EH (cell line): ENCODE measurements at places on chromosomes 5 and 9.

GRCh38 chr5:16690243-16690852, 73.6 kb upstream of the RETREG1 start:
- peak; percentile 64 for DNase-seq

GRCh38 chr5:79459626-79460025, 54.3 kb downstream of the HOMER1 start:
- DNase-seq, result no peak

DNA sequence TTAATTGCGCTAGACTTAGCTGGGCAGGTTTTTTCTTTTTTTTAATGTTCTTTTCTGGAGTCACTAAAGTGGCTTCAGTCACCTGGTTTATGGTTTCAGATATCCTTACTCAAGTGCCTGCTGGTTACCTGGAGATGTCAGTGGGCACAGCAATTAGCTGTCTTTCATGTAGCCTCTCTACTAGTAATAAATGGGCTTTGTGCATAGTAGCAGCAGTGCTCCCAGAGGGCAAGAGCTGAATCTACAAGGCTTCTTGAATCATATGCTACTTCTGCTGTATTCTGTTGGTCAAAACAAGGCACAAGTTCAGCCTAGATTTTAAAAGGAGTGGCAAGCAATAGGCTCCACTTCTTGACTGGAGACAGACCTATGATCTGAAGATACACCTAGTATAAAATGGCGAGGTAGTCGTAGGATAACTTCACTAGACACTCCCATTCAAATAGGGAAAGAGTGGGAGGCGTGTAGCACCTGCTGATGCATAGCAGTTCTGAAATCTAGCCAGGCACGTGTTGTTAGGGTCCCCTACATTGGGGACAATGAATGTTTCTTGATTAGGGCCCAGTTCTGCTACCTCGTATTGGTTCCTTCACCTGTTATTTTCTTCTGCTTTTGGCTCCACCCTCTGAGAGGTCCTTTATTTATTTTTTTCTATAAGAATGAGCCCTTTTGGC, 7.0 kb downstream of the SCAMP1 start:
- DNase-seq, result no peak

- peak; percentile 70 for DNase-seq
These were observed 212.9 kb downstream of the MAPKAP1 start for GRCh38 chr9:125493881-125494652.

DNA sequence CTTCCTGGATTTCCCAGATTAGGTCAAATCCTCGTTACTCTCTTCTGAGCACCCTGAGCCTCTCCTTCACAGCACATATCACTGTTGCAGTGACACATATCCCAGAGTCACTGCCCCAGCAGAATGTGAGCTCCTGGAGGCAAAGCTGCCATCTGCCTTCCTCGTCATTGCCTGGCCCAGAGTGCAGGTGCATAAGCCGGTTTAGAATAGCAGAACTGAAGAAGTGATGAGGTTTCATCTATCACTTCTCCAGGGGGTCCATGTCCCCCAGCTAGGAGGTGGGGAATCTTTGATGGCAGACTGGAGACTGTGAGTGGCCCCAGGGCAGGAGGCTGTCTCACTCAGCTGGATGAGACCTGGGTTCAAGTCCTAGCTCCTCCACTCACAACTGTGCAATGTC, 25.8 kb downstream of the NIPAL4 start:
- DNase-seq, result no peak

DNA sequence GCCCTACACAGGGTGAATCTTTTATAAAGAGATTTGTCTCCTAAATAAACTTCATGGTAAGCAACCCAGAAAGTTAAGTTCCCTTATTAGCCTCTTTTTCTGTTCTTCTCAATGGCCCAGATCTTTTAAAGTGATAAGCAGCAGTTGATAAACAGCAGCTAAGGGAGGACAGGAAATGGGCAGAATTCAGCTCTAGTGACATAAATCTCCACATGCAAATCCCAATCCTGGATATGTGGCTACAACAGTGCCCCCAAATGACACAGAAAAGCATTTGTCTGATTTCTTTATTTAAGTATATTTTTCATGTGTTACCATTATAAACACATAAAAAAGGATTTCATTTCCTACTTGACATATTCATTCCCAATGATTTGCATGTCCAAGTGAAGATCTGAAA, 199.0 kb downstream of the DTWD2 start:
- peak; percentile 24 for DNase-seq

- DNase-seq, result no peak
These were observed 1.2 kb upstream of the NSD1 start for GRCh38 chr5:177132136-177133095.

DNA sequence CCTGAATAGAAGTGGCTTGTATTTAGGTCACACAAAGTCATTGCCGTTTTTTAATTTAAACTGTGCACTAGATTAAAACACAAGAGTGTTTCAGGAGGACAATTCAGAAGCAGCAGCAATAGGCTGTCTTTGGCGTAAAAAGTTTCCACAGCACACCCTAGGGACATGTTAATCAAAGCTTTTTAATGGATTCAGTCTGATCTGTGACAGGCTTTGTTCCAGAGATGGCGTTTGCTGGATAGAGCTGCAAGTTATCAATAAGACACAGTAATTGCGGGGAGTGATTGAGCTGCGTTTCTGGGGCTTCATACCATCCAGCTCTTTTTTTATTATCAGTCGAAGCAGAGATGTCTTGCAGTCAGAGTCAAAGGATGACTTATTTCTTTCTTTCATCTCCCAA, 300.3 kb downstream of the ZNF608 start:
- DNase-seq, result no peak

DNA sequence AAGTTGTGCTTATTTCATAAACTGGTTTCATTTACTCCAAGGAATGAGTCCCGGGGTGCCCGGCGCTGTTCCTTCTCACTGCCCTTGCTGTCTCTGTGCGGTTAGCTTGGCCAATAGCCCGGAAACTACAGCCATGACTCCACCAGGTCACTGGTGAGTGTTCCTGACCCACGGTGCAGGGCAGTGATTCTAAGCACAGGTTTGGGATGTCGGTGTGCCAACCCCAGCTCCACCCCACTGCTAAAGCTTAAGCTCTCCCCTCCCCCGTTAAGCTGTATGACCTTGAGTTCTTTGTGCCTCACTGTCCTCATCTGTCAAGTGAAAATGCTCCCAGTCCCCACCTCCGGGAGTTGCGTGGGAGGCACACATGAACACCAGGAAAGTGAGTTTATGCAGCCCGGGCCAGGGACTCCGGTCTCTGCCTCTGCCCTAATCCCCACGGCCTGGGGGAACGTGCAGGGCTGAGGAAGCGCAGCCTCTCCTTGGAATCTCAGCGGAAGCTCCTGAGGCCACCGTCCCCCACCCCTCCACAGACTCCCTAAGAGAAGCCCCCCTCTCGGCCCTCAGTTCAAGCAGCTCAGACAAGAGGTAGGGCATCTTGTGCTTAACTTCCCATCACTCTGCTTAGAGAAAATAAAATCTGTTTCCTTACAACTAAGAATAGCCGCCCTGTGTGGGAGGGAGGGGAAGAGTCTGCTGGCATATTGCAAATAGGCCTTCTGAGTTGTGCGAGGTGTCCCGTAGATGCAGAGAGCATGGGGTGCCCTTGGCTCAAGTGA, 92.0 kb upstream of the RAI14 start:
- no peak for DNase-seq

DNA sequence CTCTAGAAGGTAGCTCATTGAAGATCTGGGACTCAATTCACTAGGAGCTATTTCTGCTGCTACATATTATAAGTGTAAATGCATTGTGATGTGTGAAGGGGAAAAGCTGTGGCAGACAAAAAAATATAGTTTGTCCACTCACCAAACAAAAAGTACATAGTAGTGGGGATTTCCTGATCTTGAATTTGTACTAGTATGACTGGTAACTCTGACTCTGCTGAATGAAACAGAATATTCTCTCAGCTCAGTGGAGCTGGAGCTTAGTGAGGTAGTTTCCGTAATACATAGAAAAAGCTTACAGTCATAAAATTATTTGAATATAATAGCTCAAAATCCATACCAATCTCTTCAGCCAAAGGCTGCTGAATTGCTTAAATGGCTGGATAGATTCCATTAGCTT, 455.6 kb upstream of the CD180 start:
- no peak for DNase-seq

GRCh38 chr5:147406636-147407035, 103.2 kb downstream of the DPYSL3 start:
- peak; percentile 79 for DNase-seq

DNA sequence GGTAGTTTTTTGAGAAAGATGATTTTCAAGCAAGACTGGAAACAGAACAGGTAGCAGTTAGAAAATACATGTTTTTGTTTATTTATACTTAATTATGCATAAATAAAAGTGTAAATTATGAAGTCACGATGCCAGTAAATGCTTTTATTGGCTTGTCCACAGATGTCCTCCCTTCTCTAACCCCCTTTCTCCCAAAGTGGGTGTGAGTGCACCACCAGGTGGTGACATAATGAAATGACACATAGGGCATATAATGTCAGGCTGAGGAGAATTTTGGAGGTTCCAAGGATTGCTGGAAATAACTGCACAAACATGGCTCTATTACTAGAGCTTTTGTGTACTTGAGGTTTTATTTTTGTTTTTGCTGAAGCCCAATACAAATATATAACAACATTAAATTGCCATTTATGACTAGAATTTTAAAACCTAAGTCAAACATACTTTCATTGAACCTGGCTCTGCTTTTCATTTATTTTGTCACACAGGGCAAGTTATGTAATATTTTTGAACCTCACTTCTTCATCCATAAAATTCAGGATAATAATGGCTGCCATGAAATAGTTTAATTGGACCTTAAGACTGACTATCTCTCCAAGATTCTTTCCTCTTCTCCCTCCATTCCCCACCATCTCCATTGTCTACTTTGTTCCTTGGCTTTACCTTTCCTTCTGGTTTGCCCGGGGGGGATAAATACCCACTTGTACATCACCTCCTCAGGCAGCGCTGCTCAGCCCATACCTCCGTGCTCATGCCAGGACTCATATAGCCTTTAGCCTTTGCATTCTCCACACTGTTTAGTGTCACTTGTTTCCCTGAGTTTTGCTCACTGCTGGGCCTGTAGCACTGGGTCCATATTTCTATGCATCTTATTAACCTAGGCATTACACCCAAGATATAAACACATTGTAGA, 168.8 kb downstream of the PDE4D start:
- peak; percentile 56 for DNase-seq

GRCh38 chr9:26597542-26598149, 295.0 kb downstream of the CAAP1 start:
- DNase-seq, result no peak

GRCh38 chr9:120071760-120072159, 508.2 kb downstream of the CDK5RAP2 start:
- no peak for DNase-seq

DNA sequence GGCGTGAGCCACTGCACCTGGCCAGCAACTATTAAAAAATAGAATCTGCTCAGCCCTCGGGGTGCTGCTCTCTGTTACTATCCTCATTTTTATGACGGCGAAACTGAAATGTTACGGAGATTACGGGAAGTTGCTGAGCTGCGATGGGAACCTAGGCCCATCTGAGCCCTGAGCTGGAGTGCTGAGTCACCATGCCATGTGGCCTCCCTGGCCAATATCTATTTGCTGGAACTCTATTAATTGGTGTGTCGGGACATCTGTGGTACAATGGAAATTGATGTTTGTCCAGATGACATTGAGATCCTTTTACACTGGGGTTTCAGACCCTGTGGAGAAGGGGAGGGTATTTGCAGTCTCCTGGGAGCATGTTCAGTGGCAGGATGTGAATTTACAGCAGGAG, 8.1 kb downstream of the PRDM12 start:
- DNase-seq, result no peak

DNA sequence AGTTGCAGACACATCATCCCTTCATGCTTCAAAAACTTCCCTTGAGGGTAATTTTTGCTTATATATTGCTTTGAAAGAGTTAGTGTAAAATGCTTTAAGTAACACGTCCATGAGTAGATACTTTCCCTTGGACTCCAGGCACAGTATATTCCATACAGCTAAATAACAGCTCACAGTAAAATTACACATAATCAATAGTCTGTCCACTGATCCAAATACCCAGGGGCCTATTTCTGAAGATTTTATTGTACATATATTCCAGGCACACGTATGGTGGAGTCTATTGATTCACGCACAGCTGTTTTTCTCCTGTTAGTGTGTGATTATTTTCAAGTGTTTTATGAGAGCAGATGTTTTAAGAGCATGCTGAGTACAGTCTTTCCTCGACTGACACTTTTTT, 223.7 kb upstream of the GRAMD2B start:
- no peak for DNase-seq

GRCh38 chr9:133913571-133914369, 78.4 kb downstream of the VAV2 start:
- no peak for DNase-seq

DNA sequence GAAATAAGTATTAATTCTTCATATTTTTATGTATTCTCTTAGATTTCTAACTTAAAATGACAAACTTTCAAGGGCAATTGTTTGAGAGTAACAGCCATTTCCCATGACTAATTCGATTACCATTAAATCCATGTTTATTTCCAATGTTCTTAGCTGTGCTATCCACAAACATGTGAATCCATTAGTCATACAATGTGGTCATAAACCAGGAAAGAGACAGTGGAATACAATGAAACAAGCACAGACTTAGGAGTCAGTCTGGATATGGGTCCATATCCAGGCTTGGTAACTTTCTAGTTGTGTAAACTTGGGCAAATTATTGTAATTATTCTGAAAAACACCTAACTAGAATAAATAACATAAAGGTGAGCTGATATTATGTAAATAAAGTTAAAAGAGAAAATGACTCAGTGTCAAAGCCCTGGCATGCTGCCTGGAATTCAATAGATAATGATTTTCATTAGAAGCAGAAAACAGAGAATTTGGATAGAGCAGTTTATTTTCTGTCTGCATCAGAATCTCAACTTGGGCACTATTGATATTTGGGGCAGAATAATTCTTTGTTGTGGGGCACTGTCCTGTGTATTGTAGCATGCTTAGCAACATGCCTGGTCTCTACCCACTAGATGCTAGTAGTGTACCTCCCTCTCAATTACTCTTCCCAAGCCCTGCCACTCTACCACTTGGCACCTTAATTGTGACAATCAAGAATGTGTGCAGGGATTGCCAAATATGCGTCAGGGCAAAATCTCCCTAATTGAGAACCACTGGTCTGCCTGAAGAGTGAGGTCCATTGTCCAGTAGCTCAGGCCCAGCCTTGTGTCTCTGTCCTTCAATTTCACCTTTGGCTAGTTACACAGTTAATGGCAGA, 44.7 kb upstream of the SLC27A6 start:
- DNase-seq, result peak; percentile 32

- no peak for DNase-seq
These were observed 64.5 kb upstream of the EQTN start for GRCh38 chr9:27361492-27361891.
